Right renal pelvis (tissue), 4 donors: ENCODE measurements at places on chromosomes 3 and 15. TPM values are rescaled to one million over a fixed set of nuclear protein-coding genes. Genes with fewer than 3 reads are reported as not detected.

DNA sequence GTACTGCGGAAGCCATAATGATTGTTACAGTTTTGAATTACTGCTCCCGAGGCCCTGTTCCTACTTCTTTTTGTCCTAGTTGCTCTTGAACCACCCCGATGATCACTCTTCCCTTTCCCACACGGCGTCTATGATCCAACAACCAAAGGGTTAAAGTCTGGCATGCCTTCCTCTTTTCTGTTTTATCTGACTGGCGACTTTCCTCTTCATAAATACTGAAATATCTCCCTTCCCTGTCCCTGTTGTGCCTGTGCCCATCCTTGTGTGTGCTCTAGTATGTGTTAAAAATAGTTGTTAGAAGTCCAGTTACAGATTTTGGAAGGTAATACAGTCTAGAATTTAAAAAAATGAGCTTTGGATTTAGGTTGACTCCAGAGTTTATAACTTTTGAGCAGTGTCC is 83.6 kb downstream of the AKAP13 start:
- no peak for DNase-seq

Gene FETUB
- 0.21 TPM for polyA plus RNA-seq

DNA sequence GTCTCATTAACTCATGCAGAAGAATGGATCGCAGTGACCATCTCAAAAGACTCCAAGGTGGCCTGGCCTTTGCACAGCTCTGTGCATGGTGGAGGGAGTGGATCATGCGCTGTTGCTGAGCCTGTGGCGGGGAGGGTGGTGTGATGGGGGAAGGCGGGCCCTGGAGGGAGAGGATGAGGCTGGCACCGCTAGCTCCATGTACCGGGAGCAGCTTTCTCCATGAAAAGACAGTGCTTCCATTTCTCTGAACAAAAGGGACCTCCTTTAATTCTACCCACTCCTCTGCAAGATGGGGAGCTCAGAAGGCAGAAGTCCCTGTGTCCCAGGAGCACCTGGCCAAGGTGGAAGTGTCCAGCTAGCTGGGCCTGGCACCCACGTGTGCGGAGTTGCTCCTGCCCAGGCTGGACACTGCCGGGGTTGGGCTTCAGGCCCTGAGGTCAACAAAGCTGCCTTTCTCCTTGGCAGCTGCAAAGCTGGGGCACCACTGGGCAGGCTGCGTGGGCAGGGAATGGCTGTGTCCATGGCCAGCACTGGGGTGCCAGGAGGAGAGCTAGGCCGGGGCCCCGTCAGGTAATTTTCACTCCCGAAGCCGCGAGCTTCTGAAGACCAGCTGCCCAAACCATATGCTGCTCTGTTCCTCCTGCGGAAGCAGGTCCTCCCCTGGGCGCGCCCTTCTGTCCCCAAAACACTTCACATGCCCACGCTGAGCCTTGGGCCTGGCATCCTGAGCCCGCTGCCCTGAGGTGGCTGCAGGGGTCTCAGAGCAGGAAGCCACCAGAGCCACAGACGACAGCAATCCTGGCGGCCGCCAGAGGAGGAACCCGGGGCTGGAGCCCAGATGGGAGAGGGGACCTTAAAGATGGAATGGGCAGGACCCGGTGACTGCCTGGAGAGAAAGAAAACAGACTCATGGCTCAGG is 6.4 kb downstream of the MAP6D1 start:
- DNase-seq = no peak

Gene P2RY14
- 0.90 TPM for polyA plus RNA-seq

GRCh38 chr3:120272286-120272685 is 12.7 kb downstream of the GPR156 start:
- no peak for DNase-seq

Gene ITGA11
- polyA plus RNA-seq = 3.0 TPM

DNA sequence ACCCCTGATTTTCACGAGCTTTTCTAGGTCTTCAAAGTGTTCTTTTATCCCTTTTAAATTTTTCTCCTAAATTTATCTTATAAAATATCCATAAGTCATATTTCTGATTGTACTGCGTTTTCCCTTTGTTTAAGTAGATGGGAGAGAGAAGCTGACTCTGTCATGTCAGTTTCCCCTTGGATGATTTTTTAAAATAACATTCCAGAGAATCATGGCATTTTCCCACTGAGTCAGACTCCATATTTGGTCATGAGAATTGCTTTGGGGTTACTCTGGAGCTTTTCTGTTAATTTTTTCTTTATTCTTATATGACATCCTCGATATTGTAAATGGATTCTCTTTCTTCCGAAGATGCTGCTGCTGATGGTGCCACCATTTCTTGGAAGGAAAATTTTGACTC is 28.6 kb upstream of the UMPS start:
- DNase-seq = no peak

GRCh38 chr3:111824351-111824750 is 34.7 kb upstream of the PHLDB2 start:
- no peak for DNase-seq
